ENCODE measurements at places on chromosomes 12 and 14.
A peak's percentile ranks its signal among the peaks of the same experiment; 100 is the strongest.

DNA sequence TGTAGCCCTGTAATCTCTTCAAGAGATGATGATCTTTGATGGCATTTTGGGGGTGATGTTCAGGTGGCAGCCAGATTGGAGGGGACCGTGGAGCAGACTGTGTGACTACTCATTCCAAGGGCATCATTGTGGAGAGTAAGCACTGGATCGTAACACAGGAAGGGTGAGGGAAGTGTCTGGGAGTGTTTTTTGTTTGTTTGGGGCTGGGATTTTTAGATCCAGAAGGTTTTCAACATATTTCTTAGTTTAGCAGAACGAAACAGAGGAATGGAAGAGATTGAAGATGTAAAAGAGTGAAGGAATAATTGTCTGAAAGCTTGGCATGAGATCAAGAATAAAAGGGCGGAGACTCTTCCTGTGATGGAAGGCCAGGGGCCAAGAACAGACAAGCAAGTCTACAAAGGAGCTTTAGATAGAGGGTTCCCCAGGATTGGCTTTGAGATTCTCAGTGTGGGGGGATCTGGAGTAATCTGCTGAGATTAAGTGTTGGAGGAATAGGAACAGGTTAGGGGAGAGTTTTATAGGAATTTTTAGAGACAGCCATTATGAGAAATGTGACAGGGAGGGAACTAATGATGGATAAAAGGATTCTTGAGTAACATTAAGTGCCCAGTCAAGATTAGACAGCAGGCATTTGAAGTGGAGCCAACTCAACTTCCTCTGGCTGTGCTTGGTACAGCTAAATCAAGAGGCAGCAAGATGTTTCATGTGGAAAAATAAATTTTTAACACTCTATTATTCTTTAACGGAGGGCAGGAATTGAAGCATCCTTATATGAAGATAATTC is 79.7 kb upstream of the REP15 start:
- no peak for DNase-seq

GRCh38 chr12:122203301-122204166 is at the start of gene B3GNT4:
Gene B3GNT4, plus strand, starts transcription at chr12:122203709. Its CDS starts 910 bp downstream, at chr12:122204619.
- DNase-seq: peak; percentile 54

- no peak for DNase-seq
Measured at GRCh38 chr14:22848351-22849164, 12.2 kb downstream of the MMP14 start.

GRCh38 chr12:78018171-78018910 is 187.6 kb downstream of the NAV3 start:
- no peak for DNase-seq

- no peak for DNase-seq
Measured at GRCh38 chr12:66612090-66612775, 66.6 kb downstream of the GRIP1 start.

DNA sequence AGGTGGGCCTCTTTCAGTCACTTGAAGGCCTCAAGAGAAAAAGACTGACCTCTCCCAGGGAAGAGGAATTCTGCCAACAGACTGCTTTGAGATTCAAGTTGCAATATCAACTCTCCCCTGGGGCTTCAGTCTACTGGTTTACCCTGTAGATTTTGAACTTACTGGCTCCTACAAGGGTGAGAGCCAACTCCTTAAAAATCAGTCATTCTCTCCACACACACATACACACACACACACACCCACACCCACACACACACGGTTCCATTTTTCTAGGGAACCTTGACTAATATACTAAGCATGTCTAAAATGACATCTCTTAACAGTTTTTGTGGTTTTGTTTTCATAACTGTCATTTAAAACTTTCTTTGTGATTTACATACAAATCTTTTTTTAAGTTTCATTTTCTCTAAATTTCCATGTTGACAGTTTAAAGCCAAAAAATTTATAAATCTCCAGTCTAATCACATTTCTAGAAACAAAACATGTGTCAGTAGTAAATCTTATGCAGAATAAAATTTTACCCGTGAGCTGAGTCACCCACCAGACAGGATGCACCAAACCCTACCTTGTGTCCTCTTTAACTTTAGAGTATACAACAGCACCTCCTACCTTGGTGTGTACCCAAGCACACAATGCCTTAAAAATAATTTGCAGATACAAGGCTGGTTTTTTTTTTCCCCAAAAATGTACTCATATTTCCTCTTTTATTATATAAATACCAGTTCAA is 394.6 kb downstream of the AEBP2 start:
- peak; percentile 2 for DNase-seq

- DNase-seq: no peak
Measured at GRCh38 chr12:96141216-96141912, 52.8 kb upstream of the ELK3 start.

DNA sequence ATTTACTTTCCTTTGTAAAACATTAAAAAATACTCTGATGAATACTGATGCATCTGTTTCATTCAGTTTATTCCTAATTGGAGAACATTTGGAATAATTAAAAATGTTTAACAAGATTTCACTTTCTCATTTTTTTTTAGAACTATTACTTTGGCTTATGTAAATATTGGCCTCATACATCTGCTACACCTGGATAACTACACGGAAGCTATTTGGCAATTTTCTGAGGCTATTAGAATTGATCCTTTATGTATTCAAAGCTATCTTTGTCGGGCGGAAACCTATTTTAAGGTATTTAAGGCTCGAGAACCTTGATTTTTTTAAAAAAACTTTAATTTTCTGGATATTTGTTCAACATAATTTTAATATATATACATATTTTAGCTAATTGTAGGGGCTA is 196.7 kb downstream of the TTC6 start:
- no peak for DNase-seq

DNA sequence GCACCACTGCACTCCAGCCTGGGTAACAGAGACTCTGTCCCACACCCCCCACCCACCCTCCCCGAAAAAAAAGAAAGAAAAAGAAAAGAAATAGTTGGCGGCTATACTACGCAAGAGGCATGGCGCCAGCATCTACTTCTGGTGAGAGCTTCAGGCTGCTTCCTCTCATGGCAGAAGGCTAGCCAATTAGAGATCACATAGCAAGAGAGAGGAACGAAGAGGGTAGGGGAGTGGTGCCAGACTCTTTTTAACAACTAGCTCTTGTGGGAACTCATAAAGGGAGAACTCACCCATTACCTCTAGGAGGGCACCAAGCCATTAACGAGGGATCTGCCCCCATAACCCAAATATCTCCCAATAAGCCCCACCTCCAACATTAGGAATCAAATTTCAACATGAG is 6.2 kb downstream of the DENND5B start:
- DNase-seq: no peak

- DNase-seq: no peak
Measured at GRCh38 chr14:55416866-55417265, 5.2 kb upstream of the ATG14 start.

DNA sequence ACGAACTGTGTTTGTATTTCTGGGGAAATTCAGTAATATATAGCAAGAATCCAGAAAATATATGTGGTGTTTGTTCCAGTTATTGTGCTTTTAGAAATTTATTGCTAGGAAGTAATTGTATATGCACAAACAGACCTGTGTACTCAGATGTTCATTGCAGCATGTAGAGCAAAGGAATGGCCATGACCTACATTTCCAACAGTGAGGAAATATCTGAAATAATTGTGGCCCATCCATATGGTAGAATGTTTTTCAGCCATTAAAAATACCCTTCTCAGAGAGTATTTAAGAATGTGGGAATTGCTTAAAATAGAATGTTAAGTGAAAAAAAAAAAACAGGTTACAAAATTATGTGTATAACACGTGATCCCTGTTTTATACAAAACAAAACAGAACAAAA is 77.3 kb downstream of the TMX1 start:
- no peak for DNase-seq

DNA sequence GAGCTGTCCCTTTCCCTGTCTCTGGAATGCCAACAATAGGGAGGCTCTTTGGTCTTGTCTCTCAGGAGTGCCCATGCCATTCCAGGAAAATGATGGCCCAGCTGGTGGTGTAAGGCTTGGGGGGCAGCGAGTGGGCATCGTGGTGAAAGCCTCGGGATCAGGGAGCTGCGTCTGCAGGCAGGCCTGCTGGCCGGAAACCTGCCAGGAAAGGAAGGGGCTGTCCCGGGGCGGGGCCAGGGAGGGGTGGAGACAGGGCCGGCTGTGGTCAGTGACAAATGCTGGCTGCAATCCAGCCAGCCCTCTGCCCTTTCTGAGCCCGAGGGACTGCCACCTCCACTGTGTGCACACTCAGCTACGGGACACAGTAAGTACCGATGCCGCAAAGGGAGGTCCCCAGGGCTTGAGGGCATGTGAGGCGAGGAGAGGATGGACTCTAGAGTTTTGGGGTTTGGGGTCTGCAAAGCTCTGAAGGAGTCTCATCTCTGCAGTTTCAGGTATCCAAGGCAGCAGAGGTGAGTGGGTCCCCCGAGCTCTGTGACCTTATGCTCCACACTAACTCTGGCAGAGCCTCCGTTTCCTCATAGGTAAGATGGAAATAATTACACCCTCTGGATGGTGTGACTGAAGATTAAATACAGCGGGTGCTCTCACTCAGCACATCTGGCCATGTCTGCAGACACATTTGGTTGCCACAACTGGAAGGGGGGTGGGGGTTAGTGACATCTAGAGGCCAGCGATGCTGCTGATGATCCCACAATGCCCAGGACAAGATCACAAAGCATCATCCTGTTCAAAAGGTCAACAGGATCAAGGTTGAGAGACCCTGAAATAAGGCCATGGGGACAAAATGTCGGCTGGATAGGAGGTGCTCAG is at the start of gene SERPINA5:
Gene SERPINA5 (plus strand): TSS at position 300 of the 873 bp plus-strand sequence. CDS start 5,937 bp downstream, outside the sequence.
- no peak for DNase-seq

DNA sequence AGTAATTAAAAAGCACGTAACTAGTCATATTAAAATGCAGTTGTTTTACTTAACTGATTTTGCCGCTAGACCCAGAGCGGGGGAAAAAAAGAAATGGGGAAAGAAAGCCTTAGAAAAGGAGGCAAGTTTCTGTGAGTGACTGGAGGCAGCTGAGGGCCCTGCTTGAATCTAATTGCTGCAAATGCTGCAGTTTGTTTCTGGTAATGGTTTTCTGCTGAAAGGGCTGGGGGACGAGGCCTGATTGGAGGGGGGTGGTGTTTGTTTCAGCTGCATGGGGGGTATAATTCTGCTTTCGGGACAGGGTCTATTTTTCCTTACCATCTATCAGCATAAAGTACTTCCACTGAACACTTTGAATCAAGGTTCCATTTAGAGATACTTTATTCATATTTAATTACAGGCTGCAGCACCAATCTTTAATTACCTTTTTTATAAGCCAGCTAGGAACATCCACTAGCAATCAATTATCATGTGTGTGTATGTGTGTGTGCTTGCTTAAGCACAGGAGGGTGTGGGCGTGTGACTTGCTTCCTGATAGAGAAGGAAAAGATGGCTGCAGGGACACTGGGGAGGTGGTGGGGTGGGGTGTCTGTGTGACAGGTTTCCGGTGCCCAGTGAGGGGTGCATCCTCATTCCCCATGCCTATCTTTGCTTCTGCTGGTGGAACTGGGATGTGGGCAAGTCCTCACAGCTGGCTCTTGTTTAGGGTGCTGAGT is 83.4 kb downstream of the ADCK1 start:
- no peak for DNase-seq

DNA sequence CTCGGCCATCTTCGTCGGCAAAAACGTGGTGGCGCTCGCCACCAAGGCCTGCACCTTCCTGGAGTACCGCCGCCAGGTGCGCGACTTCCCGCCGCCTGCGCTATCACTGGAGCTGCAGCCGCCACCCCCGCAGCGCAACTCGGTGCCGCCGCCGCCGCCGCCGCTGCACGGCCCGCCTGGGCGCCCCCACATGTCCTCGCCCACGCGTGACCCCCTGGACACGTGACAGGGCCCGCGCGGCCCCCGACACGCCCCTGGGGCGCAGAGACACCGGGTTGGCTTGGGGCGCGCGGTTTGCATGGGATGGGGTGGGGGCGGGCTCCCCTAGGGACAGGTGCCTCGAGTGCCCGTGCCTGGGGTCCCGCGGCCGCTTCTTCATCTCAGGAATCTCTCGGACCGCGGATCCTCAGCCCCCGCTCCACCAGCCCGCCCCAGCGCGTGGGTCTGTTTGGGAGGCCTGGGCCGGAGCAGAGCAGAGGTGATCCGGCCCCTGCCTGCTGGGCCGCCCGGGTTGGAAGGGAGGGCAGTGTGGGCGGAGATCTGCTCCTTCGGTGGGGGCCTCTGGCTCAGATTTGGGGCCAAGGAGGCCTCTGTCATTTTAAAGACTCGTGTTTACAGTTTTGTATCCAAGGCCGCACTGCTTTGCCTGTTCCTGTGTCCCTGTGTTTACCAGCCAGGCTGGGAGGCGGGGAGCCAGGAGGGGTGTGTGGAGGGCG is 3.3 kb downstream of the TMEM121 start:
- DNase-seq: no peak

DNA sequence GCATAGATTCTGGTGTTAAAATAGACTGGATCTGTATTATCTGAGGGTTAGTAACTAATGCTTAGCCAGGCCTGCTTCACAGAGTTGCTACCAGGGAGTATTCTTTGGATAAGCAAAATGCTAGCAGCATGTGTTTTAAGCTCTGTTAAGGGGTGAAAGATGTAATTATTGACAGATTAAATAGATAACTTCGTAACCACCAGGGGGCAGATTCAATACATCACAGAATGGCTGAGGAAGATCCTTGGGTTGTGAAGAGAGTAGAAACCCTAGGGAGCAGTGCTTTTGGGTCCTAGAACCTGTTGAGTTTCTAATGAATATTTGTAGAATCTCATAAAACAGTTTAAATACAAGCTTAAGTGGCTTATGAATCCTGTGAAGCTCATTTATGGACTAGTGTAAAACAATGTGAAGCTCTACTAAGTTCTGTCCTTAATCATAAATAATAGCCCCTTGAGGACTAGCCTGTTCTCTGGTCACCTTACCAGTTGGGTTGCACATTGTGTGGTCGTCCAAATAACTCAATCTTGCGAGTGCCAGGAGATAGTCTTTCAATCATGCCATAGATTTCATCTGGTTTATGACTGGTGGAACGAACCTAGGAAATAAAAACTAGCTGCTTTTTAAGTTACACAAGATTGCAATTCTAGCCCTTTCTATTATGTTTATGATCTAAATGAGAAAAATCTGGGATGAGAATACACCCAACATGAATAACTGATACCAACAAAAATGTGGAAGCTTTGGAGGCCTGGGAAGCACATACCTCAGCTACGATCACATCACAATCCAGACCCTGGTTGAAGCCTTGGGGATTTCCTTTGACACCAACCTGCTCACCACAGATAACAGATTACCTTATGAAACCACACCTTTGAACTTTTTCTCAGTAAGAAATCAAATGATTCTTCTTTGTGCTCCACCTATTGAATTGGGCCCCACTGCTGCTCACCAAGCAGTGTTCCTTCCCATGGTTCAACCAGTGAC is 12.3 kb downstream of the METTL3 start:
- DNase-seq: peak; percentile 62

DNA sequence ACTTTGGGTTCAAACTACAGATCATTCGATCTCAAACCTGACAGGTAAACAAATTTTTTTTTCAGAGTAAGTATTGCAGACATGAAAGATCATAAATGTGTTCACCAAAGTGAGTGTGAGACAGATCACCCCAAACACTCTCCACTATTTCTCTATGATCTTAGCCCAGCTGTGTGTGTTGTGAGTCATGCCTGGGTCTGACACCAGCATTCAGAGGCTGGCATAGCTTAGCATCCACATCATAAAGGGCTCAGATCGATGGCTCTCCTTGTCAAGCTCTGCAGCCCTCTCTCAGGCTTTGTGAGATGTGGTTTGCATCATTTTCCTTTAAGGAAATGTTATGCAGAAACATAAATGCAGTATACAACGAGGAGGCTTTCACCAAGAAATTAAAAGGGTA is 164.9 kb downstream of the ETV6 start:
- peak; percentile 62 for DNase-seq

- DNase-seq: no peak
Measured at GRCh38 chr14:30960216-30960615, 65.2 kb upstream of the AP4S1 start.

GRCh38 chr12:123442774-123443173 is 6.3 kb upstream of the RILPL2 start:
- DNase-seq: no peak

GRCh38 chr14:105398726-105399465 is 558 bp downstream of the TEX22 start:
- peak; percentile 14 for DNase-seq
